ENCODE measurements at places on chromosomes 11 and 22.
A peak's percentile ranks its signal among the peaks of the same experiment; 100 is the strongest.

- no peak for DNase-seq
Measured at GRCh38 chr11:67384851-67385366, 6.9 kb upstream of the RAD9A start.

- peak; percentile 8 for DNase-seq
Measured at GRCh38 chr11:60860943-60861342, 5.2 kb upstream of the PTGDR2 start.

DNA sequence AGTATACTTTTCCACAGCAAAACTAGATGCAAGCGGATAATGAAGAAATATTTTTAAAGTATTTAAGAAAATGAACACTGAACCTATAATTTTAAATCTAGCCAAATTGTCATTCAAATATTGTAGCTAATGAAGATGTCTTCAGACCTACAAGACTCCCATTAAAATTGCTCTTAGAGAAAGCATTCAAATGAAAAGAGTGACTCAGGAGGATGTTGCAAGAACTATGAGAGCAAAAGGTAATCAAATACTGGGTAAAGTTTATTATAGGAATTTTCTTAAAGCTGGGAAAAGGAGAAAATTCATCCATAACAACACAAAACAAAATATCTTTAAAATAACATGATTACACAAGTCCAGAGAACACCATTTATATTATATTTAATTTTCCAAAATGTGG lies 5.4 kb upstream of the POU2AF1 start:
- no peak for DNase-seq

- no peak for DNase-seq
Measured at GRCh38 chr11:1342946-1343345, 33.5 kb upstream of the TOLLIP start.

DNA sequence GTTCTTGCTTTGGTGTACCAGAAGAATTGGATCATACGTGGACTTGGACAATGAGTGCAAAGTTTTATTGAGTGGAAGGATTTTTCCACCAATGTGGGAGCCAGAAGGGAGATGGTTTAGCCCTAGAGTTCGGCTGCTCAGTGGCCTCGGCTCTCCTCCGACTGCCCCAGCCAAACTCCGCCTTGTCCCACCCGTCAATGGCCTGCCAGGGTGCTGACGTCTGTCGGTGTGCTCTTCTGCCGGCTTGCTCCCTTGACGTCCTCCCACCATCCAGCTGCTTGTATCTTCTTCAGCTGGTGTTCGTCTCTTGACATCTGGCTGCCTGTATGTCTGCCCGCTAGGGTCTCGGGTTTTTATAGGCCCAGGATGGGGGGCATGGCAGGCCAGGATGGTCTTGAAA lies 154.8 kb downstream of the APOL5 start:
- DNase-seq = no peak

GRCh38 chr22:29172216-29172615 lies 33.5 kb upstream of the EMID1 start:
- DNase-seq = no peak

DNA sequence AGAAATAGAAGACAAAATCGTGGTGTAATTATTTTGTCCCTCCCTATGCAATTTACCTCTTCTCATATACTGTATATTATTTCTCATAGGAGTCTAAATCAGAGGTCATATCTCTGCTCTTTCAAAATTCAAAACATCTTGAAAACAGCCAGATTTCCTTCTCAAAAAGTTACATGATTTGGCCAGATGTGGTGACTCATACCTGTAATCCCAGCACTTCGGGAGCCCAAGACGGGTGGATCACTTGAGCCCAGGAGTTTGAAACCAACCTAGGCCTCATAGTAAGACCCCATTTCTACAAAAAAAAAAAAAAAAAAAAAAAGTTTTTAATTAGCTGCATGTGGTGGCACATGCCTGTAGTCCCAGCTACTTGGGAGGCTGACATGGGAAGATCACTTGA lies 29.0 kb upstream of the DNAJB7 start:
- peak; percentile 10 for DNase-seq
